ENCODE measurements at places on chromosomes 2 and 18.

- no peak for DNase-seq
Observed at GRCh38 chr18:79749251-79750191, 48.2 kb upstream of the KCNG2 start.

DNA sequence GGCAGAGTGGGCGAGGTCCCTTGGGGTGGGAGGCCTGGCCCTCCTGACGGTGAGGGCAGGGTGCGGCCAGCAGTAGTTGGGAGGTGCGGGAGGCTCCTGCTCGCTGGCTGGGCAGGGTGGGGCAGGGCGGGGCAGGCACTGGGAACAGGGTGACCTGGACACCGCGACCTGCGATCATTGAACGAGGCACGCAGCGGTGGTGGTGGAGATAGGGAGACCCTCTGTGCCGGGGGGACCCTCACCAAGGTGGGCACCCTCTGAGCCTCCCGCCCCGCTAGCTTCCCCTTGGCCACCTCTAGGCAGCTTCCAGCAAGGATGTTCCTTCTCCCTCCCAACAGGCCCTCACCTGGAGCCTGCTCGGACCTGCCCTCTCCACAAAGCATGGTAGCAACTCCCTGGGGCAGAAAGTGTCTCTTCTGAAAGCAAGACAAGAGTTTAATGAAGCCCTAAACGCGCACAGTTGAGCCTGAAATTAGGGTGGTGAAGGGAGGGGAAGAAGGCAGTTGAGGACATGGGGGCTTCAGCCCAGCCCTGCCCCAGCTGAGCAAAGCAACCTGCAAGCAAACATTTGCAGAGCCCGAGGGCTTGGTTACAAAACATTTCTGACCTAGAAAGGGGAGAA lies 15.4 kb upstream of the FOSL2 start:
- no peak for DNase-seq

DNA sequence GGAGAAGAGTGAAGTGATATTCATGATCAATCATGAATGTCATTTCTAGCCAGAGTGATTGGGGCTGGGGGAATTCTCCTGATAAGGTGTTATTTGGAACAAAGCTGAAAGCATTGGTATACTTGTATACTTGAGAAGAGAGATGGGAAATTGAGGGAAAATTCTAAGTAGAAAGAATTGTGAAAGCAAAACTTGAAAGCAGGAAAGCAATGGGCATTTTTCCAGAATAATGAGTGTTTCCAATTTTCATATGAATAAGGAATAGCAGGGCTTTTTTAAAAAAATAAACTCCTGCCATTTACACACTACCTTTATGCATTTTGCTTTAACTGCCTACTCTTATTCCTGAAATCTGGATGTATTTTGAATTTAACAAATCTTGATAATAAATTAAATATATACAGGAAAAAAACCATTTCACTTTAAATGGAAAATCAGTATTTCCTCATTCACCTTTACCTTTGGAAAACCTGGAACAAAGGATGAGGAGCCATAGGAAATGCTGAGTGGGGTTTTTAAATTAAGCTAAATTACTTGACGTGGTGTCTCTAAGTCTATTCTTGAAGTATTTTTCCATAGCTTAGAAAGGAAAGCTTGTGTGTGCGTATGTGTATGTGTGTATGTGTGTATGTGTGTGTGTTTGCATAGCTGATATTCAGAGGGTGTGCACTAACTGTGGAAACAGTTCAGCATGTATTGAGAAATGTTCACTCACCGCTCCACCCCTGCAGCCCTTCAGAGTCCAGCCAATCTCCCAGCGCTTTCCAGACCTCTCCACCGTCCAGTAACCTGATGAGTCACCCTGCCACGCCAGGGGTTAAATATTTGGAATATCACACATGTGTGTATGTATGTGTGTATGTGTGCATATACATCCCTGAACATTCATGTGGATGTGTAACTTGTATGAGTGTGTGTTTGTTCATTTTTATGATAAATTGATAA lies 427.3 kb downstream of the THSD7B start:
- DNase-seq, result no peak

- DNase-seq, result no peak
Observed at GRCh38 chr2:238141541-238142318, 3.3 kb downstream of the KLHL30 start.

DNA sequence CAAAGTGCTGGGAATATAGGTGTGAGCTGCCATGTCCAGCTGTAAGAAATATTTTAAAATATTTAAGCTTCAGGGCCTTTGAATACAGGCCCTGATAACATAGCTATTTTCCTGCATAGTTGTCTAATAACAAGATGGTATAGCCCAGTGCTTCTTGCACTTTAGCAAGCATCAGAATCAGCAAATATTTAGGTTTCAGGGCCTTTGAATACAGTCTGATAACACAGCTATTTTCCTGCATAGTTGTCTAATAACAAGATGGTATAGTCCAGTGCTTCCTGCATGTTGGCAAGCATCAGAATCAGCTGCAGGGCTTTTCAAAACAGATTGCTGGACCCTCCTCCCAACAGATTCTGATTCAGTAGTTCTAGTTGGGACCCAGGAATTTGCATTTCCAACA lies 5.6 kb downstream of the GEMIN6 start:
- no peak for DNase-seq

- no peak for DNase-seq
Observed at GRCh38 chr18:23105581-23106219, 29.6 kb upstream of the CABLES1 start.

- no peak for DNase-seq
Observed at GRCh38 chr2:168174756-168175155, 72.6 kb downstream of the STK39 start.

GRCh38 chr18:9101730-9102507 lies 580 bp upstream of the NDUFV2 start:
- no peak for DNase-seq

GRCh38 chr2:29597035-29597434 lies 324.4 kb downstream of the ALK start:
- no peak for DNase-seq

DNA sequence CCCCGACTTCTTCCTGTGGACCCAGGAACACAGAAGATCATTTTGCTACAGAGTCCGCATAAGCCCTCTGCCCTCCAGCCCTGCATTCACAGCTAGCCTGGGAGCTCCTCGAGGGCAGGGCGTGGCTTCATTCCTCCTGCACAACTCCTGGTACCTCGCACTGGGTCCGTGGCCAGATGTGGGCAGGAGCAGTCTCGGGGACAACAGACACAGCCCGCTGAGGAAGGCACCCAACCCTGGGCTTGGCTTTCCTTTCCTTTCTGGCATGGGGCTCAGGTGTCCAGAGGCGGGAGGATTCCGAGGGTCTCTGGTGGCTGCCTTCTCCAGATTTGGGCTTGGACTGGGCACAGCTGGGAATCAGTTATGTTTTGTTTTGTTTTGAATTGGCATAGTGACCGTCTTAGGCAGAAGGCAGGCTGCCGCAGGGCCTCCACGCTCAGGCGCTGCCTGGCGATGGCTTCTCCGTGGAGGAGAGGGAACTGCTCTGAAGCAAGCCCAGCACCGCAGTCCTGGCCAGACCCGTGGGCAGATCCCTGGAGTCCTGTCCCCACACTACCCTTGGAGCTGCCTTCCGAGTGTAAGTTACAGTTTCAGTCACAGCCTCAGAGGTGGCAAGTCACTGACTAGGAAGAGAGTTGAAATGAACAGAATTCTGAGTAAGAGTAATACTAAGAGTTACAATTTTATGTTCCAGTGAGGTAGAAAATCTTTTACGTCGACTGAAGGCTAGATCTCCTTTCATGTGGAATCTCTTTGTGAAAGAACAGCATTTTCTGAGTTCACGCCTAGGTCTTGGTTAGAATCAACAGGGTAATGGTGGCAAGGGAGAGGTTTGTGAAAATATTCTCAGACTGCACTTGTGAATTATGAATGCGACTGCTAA lies 47.9 kb downstream of the LDLRAD4 start:
- no peak for DNase-seq

DNA sequence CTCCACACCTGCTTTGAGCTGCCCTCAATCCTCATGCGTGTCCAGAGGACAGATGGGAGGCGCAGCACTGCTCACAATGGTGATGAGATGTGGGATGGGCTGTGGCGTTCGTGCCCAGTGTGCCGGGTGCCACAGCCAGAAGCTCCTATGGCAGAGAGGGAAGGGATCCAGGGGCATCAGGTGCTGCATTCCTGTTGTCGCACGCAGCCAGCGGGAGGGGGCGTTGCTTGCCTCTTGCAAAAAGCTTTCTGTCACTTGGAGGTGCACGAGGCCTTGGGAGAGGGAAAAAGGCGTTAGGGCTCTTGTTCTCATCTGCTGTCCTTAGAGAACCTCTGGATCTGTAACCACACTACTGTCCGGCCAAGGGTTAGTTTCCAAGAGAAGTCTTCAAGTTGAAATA lies 29.2 kb upstream of the ALLC start:
- no peak for DNase-seq

GRCh38 chr2:74458938-74459363 lies 713 bp downstream of the WBP1 start:
- no peak for DNase-seq

- no peak for DNase-seq
Observed at GRCh38 chr2:29920631-29921559, 491 bp downstream of the ALK start.

Measured in NCI-H1048 (cell line).